ENCODE measurements at places on chromosomes 16 and 17. TPM values are rescaled to one million over a fixed set of nuclear protein-coding genes. Genes with fewer than 3 reads are reported as not detected.
A peak's percentile ranks its signal among the peaks of the same experiment; 100 is the strongest.

GRCh38 chr17:47866941-47867340, 16.0 kb upstream of the SP6 start:
- H3K27ac ChIP-seq, result no peak overlapping the region
- DNase-seq, result no peak
- H3K4me1 ChIP-seq, result no peaks in the 10 kb centered on the region
- no peaks in the 10 kb centered on the region for H3K36me3 ChIP-seq
- H3K27me3 ChIP-seq, result no peaks in the 10 kb centered on the region

GRCh38 chr16:68246666-68247065, 1.5 kb downstream of the PLA2G15 start:
- no peaks in the 10 kb centered on the region for H3K36me3 ChIP-seq
- H3K4me1 ChIP-seq, result peaks cover 12% of the 10 kb centered on the region
- no peak overlapping the region for H3K4me3 ChIP-seq
- no peaks in the 10 kb centered on the region for H3K27me3 ChIP-seq
- no peak for DNase-seq

DNA sequence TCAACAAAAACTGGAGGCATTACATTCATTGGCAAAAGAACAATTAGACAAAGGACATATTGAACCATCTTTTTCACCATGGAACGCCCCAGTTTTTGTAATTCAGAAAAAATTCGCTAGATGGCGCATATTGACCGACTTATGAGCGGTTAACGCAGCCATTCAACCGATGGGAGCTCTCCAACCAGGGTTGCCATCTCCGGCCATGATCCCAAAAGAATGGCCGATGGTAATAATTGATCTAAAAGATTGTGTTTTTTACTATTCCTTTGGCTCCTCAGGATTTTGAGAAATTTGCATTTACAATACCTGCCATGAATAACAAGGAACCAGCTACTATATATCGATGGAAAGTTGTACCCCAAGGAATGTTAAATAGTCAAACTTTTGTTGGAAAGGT, 21.4 kb downstream of the ALOX15B start:
- peak; percentile 76 for DNase-seq
- H3K4me1 ChIP-seq, result no peaks in the 10 kb centered on the region
- H3K27me3 ChIP-seq, result peaks cover 24% of the 10 kb centered on the region
- no peak overlapping the region for H3K4me3 ChIP-seq
- no peaks in the 10 kb centered on the region for H3K36me3 ChIP-seq

- no peaks in the 10 kb centered on the region for H3K4me1 ChIP-seq
- H3K27ac ChIP-seq, result no peak overlapping the region
- no peaks in the 10 kb centered on the region for H3K27me3 ChIP-seq
Observed at GRCh38 chr17:13594310-13594709, 7.4 kb downstream of the HS3ST3A1 start.

GRCh38 chr16:907842-908241, 62.9 kb downstream of the LMF1 start:
- no peaks in the 10 kb centered on the region for H3K27me3 ChIP-seq
- no peak overlapping the region for H3K4me3 ChIP-seq
- no peak overlapping the region for H3K27ac ChIP-seq
- H3K4me1 ChIP-seq, result no peaks in the 10 kb centered on the region
- DNase-seq, result no peak

- no peak for DNase-seq
- no peak overlapping the region for H3K27ac ChIP-seq
Observed at GRCh38 chr17:65750166-65750565, 188.7 kb upstream of the AXIN2 start.

DNA sequence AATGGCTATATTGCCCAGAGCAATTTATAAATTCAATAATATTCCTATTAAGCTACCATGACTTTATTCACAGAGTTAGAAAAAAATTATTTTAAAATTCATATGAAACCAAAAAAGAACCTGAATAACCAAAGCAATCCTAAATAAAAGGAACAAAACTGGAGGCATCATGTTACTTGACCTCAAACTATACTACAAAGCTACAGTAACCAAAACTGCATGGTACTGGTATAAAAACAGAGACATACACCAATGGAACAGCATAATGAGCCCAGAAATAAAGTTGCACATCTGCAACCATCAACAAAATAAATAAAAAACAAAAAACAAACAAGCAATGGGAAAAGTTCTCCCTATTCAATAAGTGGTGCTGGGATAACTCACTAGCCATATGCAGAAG, 203.2 kb downstream of the RGS9 start:
- no peak for DNase-seq
- H3K4me1 ChIP-seq, result no peaks in the 10 kb centered on the region
- H3K27ac ChIP-seq, result no peak overlapping the region
- no peaks in the 10 kb centered on the region for H3K27me3 ChIP-seq

DNA sequence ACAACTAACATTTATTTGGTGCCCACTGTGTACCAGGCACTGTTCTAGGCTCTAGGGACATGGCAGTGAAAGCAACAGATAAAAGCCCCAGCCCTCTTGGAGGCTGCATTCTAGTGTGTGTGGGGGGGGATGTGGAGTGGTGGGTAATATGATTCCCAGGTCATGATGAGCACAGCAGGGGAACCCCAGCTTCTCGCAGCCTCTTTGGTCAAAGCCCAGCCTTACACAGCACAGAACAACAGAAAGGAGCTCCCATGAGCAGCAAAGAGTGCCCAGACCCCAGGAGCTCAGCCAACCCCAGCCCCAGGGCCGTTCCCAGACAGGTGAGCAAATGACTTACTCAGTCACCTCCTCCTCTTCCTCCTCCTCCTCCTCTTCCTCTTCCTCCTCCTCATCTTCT, 21.9 kb downstream of the CNGB1 start:
- no peak overlapping the region for H3K27ac ChIP-seq
- DNase-seq, result no peak
- no peaks in the 10 kb centered on the region for H3K36me3 ChIP-seq

DNA sequence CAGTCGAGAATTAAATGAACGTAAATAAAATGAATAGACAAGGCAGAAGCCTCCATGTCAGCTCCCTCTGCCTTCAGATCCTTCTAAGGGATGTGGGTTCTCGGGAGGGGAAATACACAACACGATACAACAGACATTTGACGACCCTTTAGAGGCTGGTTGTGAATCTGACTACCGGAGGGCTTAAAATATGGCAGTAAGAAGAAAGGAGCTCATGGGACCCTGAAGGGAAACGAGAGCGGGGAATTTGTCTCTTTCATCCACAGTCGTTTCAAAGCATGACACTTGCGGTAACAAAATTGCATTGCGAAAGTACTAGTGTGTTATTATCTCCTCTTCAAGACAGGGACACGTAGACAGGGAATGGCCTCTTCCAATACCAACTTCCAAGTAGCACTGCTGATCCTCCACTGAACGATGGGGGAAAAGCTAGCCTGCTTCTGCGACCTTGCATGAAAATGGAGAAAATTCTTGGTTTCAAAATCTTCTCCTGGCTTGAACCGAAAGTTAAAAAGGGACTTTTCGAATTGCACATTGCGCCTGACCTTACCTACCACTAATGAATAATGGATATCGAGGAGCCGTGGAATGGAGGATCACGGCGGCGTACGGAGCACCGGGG, 1.2 kb upstream of the TNRC6C start:
- no peaks in the 10 kb centered on the region for H3K36me3 ChIP-seq
- peak overlapping the region; percentile 74 for H3K4me3 ChIP-seq
- no peak for DNase-seq
- no peaks in the 10 kb centered on the region for H3K27me3 ChIP-seq

DNA sequence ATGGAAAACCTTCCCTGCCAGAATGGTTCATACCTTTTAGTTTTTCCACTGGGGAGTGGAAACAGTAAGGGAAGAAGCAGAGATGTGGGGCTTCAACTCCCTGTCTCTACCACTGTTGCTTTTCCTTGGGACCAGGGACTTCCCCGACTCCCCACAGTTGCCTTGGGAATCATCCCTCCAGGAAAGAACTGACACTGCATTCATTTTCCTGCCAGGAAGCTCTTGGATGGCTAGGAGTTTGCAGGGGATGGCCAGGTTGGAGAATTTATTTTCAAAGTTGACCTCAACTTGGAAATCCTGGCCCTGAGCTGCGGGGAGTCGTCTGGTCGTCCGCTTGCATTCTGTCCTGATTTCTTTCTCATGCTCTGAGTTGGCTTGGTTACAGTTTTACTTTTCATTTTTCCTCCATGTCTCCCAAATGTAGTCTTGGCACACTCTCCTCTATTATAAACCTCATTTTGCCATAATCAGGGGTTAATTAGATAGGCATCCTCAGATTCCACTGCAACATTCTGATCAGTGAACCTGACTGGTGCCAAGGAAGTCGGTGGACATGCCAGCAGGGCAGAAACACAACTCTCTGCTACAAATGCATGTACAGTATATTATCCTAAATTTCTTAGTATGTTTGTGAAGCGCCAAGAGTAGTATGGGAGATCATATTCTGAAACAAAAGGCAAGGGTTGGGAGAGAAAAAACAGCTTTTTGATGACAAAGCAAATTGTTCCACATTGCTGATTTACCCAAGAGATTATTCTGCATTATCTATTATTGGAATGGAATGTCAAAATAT, 220.5 kb upstream of the XYLT1 start:
- DNase-seq, result no peak
- H3K27me3 ChIP-seq, result no peaks in the 10 kb centered on the region
- H3K27ac ChIP-seq, result no peak overlapping the region
- no peaks in the 10 kb centered on the region for H3K4me1 ChIP-seq

GRCh38 chr17:58267347-58268324, 13.1 kb downstream of the MPO start:
- H3K4me3 ChIP-seq, result no peak overlapping the region
- H3K4me1 ChIP-seq, result no peaks in the 10 kb centered on the region
- no peaks in the 10 kb centered on the region for H3K36me3 ChIP-seq
- no peak overlapping the region for H3K27ac ChIP-seq
- no peak for DNase-seq

TPSAB1 gene
- total RNA-seq, result 30.4 TPM

HBA1 gene
- 7.4 TPM for total RNA-seq

ATP2A3 gene
- total RNA-seq, result 197 TPM

INCA1 gene
- 1.6 TPM for total RNA-seq
